ENCODE measurements at places on chromosomes 5 and 9. TPM values are rescaled to one million over a fixed set of nuclear protein-coding genes. Genes with fewer than 3 reads are reported as not detected.

The PCDHA1 gene
- not detected for total RNA-seq

The ACOT12 gene
- total RNA-seq: not detected

The SLCO6A1 gene
- total RNA-seq: not detected

The PCA3 gene
- total RNA-seq: not detected

The ZDHHC11 gene
- total RNA-seq: 10.6 TPM

The FGD3 gene
- total RNA-seq: 91.2 TPM

The HRCT1 gene
- not detected for total RNA-seq

The GPR151 gene
- total RNA-seq: not detected

The TRIM7 gene
- 1.6 TPM for total RNA-seq

DNA sequence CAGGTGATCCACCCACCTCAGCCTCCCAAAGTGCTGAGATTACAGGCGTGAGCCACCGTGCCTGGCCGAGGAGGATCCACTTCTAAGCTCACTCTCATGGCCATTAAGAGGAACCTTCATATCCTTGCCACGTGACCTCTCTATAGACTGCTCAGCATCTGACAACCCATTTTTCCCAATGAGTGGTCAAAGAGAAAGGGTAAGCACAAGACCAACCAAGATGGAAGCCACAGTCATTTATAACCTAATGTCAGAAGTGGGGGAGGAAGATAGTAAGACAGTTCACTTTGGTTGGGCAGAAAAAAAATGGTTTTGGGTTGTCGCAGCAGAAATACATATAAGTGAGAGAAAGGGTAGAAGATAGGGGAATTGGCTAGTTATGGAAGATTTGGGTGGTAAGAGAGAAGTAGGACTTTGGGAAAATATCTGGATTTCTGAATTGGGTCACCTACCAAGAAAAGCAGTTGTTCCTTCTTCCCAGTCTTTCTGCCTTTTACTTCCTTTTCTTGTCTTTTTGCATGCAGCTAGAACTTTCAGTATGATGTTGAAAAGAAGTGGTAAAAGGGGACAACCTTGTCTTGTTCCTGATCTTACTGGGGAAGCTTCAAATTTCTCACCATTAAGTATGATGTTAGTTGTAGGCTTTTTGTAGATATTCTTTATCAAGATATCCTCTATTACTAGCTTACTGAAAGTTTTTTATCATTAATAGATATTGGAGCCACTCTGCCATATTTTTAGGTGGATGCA lies 15.6 kb downstream of the SNX2 start:
- DNase-seq: no peak

DNA sequence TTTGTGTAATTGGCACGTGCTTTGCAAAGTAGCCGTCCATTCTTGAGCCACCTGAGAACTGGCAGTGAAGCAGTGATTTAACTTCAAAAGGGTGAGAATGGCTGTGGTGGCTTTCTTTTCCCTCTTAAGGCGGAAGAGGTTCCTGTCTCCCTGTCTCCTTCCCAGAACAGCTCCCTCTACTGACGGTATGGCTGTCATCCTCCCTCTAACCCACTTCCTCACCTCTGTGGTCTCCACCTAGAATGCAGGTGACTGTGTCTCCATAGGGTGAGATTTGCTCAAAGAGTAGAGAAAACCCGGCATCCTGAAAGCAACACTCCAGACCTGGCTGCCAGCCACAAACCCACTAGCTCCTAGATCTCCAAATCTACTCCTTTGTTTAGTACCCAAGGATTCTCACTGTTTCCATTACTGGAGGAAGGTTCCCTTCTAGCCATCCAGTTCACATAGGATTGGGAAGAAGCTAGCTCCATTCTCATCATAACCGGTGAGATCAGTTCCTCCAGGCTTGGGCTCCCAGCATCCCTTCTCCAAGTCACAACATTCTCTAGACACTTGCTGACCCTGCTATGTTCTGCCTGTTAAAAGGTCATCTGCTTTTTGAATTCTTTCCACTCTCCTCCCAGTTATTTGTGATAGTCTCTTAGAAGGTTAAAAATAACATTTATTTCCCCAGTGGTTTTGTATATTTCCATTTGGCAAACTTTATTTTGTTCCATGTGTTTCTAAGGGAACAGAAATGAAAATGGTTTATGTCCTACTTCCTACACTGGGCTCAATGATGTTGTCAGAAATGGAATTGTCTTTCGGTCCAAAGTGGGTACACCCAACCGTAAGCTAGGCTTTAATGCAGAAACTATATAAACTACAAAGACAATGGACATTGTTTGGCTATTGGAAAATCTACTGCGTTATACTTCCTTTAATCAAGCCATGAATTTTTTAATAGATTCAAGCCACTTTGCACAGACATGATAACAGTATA lies 269.4 kb downstream of the CWC27 start:
- peak; percentile 49 for DNase-seq

DNA sequence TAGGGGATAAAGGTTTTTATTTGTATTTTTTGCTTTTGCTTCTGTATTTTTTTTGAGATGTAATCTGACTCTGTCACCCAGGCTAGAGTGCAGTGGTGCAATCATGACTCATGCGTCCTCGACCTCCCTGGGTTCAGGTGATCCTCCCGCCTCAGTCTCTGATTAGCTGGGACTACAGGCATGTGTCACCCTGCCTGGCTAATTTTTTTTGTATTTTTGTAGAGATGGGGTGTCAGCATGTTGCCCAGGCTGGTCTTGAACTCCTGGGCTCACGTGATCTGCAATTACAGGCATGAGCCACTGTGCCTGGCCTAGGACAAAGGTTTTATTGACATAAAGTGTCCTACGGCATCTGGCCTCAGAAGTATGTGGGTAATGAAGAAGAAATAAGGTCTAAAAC lies 297.1 kb upstream of the C9orf72 start:
- DNase-seq: no peak

DNA sequence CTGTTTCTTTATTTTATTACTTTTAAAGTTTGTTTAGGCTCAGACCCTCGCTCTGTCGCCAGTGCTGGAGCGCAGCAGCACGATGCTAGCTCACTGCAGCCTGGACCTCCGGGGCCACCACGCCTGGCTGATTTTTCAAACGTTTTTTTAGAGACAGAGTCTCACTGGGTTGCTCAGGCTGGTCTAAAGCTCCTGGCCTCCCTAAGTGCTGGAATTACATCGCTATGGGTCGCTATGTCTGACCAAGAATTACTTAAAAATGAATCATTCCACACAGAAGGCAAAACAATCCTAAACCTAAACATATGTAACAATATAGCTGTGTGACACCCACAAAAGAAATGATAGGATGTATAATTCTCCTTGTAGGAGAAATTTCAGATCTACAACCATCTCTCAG lies 86.9 kb upstream of the SIMC1 start:
- DNase-seq: no peak

- DNase-seq: no peak
Observed at GRCh38 chr5:173236531-173237142, 1.6 kb upstream of the NKX2-5 start.

DNA sequence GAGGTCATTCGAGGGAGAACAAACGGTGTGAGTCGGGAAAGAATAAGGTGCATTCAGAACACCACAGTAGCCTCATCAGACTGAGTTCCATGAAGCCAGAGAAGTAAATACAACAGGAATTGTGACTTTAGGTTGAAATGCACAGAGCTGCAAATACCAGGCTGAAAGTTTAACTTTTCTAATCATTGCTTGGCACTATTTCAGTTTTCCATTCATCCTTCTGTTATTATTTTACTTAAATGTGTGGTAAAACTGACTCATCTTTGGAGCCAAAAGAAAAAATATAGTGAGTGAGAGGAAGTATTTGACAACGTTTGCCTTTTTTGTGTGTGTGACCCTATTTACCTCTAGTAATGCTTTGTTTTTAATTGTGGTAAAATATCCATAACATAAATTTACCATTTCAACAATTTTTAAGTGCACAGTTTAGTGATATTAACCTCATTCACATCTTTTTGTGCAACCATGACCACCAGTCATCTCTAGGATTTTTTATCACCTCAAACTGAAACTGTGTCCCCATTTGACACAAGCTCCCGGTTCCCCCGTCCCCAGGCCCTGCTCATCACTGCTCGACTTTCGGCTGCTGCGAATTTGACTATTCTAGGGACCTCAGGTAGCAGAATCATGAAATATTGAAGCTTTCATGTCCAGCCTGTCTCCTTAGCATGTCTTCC lies 166.8 kb downstream of the HSD17B3 start:
- DNase-seq: no peak

GRCh38 chr5:71993600-71993999 lies 113.7 kb upstream of the MAP1B start:
- no peak for DNase-seq

GRCh38 chr5:157225469-157226422 lies 40.2 kb upstream of the CYFIP2 start:
- no peak for DNase-seq

DNA sequence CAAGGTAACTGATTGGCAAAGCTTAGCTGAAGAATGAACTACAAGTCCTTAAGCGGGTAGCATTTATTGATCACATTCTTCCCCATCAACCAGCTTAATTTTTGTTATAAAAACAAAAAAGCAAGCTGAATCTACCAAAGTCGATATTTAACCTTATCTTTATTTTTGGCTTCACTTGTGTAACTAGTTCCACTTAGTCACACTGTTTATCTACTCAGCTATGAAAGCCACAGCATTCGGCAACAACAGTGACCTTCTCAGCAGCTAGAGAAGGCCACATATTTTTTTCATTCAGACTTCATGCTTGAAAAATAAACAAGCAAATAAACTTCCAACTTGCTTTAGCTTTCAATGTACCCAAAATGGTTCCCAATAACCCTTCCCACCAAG lies 69.4 kb downstream of the KLHL3 start:
- DNase-seq: no peak

DNA sequence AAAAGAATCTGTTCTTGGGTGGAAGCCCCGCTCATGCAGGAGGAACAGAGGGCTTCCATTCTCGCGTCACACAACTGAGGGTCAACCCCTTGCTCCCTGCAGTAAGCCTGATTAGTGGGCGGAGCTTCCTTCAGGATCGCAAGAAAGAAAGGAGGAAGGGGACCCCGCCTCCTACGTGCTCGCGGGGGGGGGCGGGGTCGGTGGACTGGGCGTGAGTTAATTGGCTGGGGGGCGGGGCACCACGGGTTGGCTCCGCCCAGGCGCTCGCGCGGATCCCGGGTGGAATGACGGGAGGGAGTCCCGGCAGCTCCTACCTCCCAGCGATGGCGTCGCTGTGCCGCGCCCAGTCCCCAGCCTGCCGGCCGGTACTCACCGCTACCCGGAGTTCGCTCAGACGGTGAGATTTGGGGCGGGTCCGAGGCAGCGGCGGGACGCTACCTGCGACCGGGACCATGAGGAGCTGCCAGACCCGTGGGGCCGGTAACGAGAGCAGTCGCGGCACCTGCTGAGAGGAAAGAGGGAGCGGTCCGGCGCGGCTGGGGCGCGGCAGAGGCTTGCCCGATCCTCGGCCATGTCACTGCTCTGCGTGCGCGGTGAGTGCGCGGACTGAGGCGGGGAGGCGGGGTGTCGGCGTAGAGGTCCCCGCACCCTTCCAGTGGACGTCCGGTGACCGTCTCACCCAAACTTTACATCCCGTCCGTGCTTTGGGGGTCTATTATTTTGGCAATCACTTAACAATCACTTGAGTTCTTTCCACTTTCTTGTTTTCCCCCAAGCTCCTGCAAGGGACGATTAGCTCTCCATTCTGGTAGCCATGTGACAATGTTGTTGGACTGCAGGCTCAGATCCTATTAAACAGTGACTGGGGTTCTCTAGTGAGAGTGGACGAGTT lies at the start of gene UNC13B:
Gene UNC13B (plus strand): TSS at position 297 of the 892 bp plus-strand sequence. CDS start 275 bp downstream, at position 572.
- DNase-seq: peak; percentile 78

DNA sequence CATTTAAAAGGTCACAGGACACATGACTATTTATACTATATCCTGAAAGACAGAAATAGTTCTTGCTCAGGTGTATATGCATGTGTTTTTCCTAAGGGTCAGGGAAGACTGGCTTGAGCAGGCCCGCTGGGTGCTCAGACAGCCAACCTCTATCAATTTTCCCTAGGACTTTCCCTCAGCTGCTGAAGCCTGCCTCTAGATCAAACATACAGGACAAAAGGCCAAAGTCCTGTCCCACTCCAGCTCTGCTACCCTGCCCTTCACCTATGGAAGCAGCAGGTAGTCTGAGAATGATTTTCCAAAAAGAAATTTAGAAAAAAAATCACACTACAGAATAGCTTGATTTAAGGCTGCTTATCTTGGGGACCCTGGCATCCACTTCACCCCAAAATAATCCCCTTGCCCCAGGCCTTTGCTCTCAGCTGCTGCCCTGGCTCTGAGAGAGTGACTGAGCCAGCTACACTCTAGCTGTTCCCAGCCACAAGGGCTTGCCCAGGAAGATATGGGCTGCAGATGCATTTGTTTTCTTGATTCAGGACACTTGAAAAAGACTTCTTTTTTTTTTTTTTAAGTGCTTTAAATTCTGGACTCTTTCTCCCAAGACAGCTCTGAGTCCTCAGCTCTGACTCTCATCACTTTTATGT lies 42.5 kb downstream of the KLHL3 start:
- DNase-seq: no peak

GRCh38 chr9:77305622-77306400 lies 128.5 kb downstream of the VPS13A start:
- DNase-seq: no peak

DNA sequence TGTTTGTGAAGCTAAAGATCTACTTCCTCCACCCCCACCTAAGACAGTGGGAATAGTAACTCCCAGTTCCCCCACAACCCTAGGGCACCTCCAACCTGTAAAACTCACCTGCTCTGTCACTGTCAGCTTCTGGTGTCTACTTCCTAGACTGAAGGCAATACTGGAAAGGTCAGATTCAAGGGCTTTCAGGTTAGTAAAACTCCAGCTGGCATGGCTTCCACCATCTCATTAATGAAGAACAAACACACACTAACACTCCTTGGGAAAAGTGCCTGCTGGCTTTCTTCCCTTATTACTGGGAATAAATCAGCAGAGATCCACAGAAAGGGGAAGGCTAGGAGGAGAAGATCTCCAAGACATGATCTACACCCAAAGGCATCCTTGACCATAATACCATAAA lies 109.9 kb downstream of the TMEM174 start:
- DNase-seq: no peak

DNA sequence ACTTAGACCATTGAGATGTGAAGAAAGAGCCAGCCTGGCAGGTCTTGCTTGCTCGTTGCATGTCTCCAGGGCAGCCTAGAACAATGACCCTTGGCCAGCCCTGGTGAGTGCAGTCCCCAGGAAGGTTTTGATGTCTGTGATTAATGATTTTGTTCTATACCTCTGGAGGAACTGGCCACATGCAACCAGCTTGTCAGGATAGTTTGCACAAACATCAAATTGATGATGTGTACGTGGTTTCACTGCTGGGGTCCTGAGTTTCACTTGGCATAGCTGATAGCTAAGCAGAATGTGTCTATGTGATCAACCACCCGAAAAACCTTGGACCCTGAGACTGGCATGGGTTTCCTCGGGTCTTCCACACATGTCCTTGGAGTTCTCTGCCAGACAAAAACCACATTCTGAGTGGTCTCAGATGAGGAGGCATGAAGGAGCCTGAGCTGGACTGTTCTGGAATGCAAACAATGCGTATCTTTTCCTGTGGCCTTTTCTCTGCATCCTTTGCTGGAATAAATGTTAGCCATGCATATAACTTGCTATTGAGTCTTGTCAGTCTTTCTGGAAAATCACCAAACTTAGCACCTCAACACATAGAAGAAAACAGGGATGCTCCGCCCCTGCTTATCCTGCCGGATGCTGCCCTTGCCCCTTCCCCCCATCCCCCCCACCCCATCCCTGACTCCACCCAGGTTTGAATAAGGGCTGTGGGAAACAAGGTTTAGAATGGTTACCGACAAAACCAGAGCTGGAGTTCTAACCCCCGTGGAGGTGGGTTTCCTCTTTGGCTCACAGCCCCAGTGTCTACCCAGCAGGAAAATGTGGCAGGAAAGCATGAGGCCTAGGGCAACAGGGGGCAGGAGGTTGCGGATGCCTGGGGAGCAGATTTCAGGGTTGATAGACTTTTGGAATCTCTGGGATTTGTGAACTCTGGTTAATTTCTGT lies 50.1 kb upstream of the ANKRD33B start:
- DNase-seq: no peak

GRCh38 chr5:154756868-154757813 lies 2.0 kb downstream of the LARP1 start:
- DNase-seq: peak; percentile 68

Measured in activated CD8-positive, alpha-beta memory T cell treated with anti-CD3 and anti-CD28 coated beads, Interleukin-2, amount 10 ng/mL, durations not matched to agents 7 days and 5 days (primary cell).